ENCODE measurements at places on chromosomes 3 and 15.
A peak's percentile ranks its signal among the peaks of the same experiment; 100 is the strongest.

DNA sequence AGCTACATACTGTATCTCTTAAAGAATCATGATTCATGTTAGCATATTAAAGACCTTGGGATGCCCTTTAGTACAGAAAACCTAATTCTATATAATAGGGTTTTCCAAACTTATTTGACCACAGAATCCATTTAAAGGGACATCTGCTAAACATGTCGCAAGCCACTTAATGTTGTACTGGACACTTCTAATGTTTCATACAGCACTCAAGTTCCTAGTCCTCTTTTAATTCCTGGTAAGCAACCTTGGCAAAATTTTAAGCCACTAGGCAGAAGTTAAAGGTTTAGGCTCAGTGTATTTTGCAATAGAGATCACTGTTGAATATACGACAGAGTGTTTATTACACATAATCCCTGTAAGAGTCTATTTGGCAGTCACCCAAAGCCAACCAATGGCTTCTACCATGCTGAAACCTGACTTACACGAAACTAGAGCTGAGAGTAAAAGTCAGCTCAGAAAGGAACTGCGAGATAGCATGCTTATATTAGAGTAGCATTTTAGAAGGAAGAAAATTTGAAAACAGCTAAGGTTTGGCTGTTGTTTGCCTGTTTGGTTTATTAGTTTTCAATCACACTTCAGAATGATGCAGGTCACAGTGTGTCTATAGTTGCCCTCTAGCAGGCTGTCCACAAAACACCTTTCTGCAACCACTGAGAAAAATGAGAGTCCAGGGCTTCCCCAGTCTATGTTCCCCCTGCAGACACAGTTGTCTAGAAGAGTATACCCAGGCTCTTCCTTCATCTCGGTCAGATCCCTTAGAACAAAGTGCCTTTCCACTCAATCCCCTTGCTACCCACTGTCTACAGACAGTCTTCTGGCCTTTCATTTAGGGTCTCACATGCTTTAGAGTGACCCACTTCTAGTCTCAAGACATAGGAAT, 104.4 kb downstream of the FMN1 start:
- DNase-seq: peak; percentile 91

- peak; percentile 26 for DNase-seq
These were observed 104.2 kb downstream of the MAP4 start for GRCh38 chr3:47912006-47912504.

- DNase-seq: peak; percentile 24
These were observed 2.7 kb upstream of the PCNP start for GRCh38 chr3:101571028-101571895.

DNA sequence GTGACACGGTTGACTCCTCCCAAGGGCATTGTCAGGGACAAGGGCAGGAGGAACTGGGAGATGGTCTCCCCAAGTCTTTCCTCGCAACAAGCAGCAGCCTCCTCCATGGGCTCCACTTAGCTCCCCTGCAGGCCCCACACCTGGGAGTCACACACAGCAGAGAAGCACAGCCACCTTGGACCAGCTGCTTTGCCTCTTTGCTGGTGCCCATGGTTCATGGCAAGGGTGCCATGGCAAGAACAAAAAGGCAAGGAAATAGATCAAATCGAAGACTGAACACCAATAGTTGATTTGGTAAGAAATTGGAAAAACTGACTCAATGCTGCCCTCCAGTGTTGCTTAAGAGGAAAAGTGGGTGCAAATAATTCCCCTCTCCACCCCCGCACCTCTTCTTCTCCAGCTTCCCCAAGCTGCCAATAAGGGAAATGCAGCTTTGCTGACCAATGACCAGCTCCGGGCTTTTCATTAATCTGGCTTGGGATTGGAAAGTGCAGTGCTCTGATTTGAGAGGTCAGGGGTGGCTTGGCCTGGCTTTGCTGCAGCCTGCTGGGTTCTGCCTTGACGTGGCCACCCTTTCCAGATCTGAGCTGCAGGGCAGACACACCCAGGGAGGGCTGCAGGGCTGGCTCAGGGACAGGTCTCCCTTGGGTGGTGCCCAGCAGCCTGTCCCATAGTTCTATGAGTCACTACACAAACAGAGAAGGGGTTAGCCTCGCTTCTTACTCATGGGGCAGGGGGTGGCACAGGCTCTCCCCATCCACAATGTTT, 162.0 kb downstream of the KLF13 start:
- peak; percentile 90 for DNase-seq

GRCh38 chr3:48614044-48614443, 4.6 kb upstream of the UQCRC1 start:
- peak; percentile 82 for DNase-seq

DNA sequence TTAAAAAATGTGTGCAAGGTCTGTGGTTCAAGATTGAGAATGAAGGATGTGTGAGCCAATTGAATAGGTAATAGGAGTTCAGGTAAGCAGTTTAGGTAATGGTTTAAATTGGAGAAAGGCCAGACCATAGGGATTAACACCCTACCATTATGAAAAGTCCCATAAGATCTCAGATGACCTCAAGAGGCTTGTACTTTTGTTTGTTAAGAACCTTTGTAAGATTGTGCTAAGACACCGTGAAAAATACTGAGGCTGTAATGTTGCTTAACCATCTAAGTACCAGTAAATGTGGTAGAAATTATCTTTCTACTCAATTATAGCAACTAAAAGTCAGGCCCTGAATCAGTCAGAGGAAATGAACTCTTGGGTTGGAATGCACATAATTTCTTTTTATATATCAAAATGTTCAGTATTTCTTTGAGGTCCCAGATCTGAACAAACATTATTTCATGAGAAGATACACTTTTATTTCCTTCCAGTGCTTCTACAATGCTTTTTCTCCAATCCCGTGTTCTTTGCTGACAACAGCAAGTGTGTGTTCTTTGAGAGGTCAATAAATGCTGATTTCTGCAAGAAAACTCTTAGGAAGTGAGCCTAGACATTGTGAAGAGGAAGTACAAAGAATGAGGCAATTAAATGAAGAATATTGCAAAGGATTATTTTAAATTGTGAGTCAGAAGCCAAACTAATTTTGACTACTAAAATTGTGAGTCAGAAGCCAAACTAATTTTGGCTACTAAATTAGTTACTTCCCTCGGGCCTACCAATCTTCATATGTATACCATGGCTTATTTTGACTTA, 66.4 kb downstream of the TCF12 start:
- peak; percentile 53 for DNase-seq

DNA sequence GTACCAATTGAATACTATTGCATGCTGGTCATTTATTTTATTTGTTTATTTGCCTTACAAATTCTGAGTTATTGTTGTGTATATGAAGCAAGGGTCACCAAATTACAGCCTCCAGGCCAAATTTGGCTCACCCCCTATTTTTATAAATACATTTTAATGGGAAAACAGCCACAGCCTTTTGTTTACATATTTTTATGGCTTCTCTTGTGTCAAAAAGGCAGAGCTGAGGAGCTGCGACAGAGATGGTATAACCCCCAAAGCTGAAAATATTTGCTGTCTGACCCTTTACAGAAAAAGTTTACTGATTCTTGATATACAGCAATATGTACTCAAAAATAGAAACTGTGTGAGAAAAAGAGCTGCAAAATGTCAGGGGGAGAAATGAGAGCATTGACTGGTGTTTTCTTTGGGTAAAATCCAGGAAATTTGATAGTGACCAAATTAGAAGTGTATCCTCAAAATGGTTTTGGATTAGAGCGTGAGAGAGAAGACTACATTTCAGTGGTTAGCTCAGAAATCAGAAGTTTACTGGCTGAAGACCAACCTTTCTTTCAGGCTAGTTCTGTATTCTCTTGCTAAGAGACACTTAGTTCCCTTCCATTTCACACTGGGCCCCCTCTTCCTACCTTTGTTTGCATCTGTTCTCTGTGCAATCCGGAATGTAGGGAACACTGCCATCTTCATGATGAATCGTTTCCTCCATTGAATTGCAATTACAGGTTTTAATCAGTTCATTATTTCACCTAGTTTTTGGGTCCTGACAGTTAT, 757.8 kb downstream of the AGBL1 start:
- no peak for DNase-seq

DNA sequence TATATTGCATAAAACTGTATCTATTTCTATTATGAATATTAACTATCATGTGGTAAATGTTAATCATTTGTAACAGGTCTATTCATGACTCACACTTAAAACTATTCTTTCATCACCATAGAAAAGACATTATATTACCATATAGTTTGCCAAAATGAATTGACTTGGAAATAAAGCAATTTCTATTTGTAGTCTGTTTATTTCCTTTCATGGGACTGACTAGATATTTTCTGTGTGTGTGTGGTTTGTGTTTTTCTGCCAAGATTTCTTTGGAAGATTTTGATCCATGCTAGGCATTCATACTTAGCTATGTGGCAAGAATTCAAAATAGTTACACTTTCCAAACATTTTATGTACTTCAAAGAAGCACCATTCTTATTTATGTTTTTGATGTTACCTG, 522.5 kb upstream of the AGTR1 start:
- DNase-seq: peak; percentile 69

- DNase-seq: no peak
These were observed 12.8 kb downstream of the RBP2 start for GRCh38 chr3:139463466-139463865.

- DNase-seq: no peak
These were observed 75.9 kb downstream of the CYP19A1 start for GRCh38 chr15:51262463-51262862.

DNA sequence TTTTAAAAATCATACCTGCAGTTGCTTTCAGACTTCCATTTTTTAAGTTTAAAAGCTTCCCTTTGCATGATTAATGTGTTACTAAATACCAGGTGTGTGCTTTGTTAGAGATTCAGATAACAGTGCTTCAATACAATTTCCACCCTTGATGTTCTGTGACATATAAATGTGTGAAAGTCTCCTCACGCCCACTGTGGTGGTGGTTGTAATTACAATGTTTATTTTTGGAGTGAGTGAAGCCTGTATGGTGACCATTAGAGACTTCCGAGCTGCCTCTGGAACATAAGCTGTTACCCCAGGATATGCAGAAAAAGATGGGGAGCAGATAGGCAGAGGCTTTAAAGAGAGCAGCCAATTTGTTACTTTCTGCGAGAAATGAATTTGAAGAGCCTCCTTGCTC, 57.2 kb downstream of the P3H2 start:
- DNase-seq: no peak

- no peak for DNase-seq
These were observed 732.3 kb downstream of the TUSC7 start for GRCh38 chr3:117441851-117442250.

DNA sequence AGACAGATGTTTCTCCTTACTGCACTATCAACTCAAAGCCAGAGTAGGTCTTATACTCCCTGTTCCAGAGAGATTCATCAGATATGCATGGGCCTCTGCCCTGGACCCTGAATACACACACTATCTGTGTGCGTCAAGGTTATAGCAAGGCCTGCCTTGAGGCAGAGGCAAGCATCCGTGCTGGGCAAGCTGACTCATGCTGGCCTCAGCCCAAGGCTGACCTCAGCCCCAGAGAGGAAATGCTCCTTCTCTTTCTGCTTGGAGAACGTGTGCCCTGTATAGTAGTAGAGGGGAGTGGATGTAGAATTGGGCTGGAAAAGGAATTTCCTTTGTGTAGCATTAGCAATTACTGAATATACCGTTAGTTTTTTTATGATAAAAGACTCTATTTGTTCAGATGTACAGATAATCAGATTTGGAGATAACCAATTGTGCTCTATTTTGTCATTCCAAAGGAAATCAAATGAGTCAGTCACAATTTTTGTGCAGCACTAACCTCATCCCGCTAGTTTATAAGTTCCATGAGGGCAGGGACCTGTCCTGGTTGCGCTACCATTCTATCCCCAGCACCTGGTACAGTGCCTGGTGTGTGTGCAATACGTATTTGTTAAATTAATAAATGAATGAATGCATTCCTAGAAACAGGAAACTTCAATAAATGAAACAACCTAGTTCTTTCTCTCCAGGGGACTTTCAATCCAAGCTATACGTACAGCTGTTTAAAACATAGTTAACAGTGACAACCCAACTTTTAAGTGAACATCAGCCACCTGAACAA, 13.3 kb upstream of the PAQR9 start:
- peak; percentile 96 for DNase-seq

GRCh38 chr15:66951531-66952320, 113.7 kb upstream of the SMAD3 start:
- DNase-seq: peak; percentile 43

DNA sequence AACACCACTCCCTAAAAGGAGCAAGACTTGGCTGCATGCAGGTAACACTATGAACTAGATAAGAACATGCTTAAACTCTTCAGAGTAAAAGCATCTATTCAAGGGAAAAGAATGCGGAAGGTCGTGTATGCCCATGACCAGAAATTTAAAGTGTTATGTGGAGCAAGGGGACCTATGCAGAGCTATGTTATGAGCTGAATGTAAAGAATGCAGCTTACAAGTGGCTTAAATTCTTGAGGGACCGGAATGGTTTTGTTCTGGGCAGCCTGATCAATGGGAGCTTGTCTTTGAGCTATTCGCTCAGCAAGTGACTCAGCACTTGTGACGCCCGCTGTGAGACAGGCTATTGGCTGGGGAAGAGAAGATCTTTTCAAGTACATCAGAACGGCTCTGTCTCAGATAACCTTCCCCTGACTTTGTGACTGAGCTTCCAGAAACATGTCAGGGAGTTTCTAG, 367.5 kb upstream of the THBS1 start:
- peak; percentile 95 for DNase-seq

DNA sequence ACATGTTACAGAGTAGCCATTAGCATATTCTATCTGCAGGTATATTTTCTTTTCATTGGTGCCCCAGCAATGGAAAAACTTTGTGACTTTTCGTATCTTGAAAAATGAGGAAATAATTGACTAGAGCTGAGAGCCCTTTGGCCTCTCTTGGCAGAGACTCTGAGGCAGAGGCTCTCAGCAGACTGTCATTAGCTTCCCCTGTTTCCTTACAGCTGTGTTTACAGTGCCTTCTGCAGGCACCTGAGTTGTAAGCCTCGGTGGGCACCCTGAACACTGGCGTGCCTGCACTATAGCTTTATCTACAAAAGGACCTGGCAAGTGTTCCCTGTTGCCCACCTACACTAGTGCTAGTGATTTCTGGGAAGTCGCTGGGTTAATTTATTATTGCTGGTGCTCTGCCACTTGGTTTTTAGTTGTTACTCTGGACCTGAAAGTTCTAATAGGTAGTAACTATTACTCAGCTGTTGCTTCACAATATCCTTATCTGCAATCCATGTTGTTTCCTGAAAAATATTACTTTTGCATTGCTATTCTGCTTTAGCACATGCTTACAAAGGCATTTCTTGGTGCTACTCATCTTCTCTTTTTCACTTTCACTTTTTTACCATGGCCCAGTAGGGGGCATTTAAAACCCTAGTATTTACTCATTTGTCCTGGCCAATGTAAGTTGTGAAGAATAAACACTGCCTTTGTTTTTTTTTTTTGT, 7.8 kb upstream of the GPR171 start:
- peak; percentile 53 for DNase-seq

GRCh38 chr15:48058371-48058770, 62.4 kb upstream of the SLC24A5 start:
- DNase-seq: no peak

DNA sequence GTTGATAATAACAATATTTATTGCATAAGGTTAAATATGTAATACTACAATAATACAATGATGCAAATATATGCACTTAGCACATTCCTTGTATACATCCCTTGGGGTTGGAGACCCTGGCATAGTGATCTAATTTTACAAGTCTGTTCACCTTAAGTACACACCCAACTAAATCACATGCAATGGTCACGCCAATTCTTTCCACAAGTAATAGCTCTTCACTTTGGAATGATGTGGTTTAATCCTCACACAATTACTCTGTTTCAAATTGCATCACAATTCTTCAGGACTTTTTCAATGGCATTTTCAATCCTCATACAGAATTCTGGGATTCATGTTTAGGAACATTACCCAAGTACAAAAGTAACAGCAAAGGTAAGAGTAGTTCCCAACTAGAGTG, 27.3 kb upstream of the SPRED1 start:
- peak; percentile 9 for DNase-seq
